ENCODE measurements at places on chromosomes 5 and 9.

DNA sequence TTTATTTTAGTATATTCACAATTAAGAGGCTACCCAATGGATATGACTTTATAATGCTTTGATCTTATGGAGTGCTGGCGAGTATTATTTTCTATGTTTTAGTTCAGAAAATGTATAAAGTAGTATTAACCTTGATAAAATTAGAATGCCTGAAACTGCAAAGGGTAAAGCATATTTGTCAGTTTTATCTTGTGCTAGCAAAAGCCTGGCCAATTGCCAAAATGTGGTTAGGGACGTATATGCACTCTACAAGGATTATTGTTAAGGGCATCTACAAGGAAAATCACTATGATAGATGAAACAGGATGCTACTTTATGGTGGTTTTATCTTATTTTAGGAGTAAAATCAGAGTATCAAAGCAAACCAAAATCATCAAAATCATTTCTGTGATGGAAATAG, 281.7 kb downstream of the CCDC171 start:
- no peak for DNase-seq

- DNase-seq = no peak
These were observed 18.5 kb downstream of the NEURL1B start for GRCh38 chr5:172659570-172659908.

DNA sequence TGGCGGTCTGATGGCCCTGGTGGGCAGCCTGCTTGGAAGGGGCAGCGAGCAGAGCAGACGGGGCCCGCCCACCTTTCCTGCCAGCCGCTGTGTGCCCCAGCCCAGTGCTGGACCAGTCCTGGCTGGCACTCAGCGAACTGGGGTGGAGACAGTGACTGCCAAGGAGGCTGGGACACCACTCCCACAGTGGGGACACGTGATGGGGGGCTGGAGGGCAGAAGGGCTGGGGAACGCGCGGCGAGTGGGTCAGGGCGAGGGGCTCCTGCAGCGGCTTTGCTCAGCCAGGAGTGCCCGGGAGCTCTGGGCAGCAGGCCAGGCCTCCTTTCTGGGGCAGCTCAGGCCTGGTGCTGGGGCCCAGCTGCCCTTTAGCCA, 19.5 kb downstream of the NCS1 start:
- no peak for DNase-seq

DNA sequence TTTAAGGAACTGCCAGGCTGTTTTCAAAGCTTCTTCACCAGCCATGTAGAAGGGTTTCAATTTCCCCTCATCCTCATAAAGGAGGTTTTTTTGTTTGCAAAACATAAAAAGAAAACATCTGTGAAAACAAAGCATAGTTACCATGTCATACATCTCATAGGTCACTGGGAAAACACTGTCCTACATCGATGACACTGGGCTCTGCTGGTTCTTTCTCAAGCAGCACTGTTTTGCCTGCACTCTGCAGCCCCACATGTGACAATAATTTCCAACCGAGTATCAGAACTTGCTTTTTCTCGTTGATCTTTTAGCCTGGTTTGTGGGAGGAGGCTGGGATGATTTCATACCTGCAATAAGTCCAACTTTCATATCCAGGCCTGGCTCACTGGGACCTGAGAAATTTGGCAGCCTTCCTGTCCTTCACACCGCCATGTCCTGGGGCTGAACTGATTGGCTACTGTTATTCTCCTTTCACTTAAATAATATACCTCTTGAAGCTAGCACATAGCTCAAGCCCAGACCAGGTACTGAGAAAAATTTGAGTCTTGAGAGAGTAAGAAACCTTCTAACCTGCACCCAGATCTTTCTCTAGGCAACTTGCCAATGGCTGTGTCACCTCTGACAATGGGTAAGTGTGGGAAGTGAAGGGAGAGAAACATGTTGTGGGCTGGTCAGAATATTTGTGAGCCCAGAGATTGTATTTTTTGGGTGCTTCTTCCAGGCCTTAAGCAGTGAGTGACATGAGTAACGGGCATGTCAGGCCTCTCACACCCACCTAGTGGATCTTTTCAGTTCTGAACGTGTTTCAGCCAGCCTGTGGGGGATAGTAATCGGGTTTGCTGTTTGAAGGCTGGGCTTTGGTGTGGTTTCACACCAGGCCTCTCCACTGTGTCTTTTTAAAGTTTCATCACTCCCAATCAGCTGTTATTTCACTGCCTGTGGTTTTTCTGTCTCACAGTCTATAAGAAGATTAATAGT, 502.8 kb downstream of the NTRK2 start:
- DNase-seq = no peak

DNA sequence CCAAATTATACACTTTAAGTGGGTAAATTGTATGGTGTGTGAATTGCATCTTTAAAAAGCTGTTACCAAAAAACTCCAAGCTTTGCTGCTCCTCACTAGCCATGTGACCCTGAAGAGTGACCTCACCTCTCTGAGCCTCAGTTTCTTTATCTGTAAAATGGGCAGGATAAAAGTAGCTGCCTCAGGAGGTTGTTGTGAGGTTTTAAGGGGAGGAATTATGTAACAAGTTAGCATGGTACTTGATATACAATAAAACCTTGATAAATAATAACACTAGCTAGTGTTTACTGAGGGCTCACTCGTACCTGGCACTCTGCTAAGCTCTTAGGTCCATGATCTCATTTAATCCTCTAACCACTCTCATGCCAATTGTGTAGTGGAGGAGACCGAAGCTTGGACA, 19.0 kb upstream of the PHF19 start:
- DNase-seq = no peak

- DNase-seq = no peak
These were observed 152.6 kb upstream of the MAST4 start for GRCh38 chr5:66443462-66444130.

GRCh38 chr5:41193456-41194205, 19.7 kb downstream of the C6 start:
- DNase-seq = no peak

DNA sequence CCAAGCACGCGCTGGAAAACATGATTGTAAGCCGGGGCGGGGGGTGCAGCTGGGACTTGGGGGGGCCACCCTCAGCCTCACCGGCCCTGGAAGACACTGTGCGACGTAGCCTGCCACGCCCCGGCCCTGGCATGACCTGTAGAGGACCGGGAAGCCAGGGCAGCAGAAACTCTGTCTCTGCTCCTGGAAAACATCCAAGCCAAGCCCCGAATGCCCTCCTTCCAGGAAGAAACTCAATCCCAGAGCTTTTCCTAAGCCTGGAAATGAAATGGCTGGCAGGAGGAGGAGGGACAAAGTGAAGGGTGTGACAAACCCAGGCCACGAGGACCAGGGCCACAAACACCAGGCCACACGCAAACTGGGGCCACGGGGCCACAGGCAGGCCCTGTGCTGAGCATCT, 55.4 kb downstream of the KCNT1 start:
- no peak for DNase-seq

DNA sequence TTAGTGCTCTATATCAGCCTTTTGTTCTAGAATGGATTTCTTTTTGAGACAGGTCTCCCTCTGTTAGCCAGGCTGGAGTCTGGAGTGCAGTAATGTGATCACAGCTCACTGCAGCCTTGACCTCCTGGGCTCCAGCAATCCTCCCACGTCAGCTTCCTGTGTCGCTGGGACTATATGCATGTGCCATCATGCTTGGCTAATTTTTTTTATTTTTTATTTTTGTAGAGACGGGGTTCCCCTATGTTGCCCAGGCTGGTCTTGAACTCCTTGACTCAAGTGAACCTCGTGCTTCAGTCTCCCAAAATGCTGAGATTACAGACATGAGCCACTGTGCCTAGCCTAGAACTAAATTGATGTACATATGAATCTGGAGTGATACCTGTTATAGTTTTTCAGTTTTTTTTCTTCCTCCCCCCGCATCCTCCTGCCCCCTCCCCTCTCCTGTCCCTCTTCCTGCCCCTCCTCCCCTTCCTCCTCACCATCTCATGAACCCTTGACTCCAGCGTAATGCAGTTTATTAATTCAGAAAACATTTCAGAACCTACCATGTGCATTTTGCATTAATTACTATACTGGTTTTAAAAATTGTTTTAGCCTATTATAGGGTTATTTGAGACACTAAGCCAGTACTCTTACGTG, 37.4 kb upstream of the TNFAIP8 start:
- no peak for DNase-seq

- no peak for DNase-seq
These were observed 1.7 kb downstream of the GRHPR start for GRCh38 chr9:37424204-37424685.

DNA sequence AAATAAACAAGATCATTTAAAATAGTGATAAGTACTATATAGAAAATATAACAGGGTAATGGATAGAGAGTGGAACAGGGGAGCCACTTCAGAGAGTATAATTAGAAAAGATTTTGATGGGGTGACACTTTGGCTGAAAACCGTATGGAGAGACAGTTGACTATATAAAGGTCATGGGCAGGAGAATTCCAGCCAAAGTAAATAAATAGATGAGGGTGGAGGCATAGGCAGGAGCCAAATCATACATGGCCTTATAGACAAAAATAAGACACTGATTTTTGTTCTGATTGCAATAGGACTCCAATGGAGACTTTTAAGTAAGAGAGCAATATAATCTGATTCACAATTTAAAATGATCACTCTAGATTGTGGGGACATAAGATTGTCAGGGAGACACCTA, 37.5 kb upstream of the NUDT12 start:
- DNase-seq = no peak

DNA sequence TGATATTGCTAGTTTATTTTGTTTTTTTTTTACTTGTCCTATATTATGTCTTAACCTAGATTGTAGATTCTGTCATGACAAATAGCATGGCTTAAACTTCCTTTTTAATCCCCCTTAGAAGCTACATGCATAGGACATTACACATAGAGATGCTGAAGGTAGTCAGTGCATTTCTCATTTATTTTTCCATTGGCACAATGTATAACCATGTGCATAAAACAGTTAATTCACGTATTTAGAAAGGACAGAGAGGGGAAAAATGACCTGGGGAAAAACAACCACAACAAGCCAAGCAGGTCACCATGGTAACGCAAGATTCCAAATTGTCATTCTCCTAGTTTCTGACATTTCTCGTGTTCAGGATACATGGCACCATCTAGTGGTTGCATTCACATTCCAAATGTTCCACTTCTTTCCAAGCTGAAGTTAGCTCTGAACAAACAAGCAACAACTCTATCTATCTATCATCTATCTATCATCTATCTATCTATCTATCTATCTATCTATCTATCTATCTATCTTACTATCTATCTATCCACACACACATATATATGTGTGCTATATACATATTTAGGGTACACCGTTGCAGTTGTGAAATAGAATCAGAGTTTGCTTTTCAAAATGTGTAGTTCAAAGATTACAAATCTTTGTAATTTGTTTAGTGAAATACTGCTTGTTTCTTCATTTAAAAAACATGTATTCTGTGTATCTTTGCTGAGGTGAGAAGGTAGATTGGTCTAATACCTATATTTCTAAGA, 487.2 kb upstream of the ST8SIA4 start:
- DNase-seq = no peak

DNA sequence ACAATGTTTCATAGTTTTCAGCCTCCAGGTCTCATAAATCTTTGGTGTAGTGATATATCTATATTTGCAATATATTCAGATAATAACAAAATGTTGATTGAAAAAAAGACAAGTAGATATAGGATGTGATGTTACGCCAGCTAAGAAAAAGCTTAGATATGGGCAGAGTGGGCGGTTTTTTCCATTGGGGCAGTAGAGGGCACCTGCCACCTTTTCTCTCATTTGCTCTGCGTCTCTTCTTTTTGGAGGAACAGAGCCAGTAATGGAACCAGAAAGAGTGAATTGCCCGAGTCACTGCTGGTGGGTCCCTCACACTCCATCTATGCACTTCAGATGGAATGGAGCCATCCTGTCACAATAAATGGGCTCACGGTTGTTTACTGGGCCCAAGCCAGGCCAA, 62.1 kb upstream of the FANCC start:
- DNase-seq = no peak

- DNase-seq = no peak
These were observed 762.8 kb downstream of the EFNA5 start for GRCh38 chr5:106907979-106908378.

DNA sequence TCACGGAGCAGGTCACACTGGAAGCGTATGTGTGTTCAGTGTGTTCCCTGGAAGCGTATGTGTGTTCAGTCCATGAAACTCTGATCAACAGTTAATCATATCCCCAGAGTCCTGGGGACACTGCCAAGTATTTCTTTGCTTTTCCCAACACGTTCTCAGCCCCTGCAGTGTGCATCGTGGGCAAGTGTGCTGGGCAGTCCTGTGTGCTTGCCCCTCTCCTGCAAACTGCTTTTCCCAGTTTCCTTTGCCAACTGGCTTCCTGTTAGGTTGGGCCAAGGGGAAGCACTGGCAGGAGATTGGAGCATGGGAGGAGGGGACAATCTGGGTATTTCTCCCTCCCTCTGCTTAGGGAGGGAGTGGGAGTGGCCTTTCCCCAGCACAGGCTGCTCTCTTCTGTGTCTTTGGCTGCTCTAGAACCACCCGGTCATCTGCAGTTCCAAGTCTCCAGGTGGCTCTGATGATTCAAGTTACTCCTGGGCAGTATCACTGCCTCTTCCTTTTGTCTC, 36.8 kb upstream of the NEK6 start:
- DNase-seq = no peak

- no peak for DNase-seq
These were observed 17.3 kb downstream of the TCF7 start for GRCh38 chr5:134131578-134132350.

- DNase-seq = no peak
These were observed 5.9 kb downstream of the PNPLA7 start for GRCh38 chr9:137544176-137544760.

DNA sequence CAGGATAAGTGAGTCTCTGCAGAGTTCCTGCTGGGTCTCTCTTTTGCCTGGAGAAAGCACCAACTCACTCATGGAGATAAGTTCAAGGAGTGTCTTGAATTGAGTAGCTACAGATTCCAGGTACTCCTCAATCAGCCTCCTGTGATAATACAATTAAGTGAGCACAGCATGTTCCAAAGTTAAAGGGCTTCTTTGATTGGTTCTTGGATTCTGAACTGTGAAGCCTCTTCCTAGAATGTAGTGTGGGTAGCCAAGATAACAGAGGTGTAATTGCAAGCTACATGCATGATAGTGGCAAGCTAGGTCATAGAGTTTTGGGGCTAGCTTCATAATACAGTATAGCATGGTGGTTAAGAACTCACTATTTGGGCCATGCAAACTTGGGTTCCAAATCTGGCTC, 23.2 kb upstream of the CARNMT1 start:
- DNase-seq = no peak

- DNase-seq = no peak
These were observed 35.8 kb downstream of the WNK2 start for GRCh38 chr9:93219692-93220091.

DNA sequence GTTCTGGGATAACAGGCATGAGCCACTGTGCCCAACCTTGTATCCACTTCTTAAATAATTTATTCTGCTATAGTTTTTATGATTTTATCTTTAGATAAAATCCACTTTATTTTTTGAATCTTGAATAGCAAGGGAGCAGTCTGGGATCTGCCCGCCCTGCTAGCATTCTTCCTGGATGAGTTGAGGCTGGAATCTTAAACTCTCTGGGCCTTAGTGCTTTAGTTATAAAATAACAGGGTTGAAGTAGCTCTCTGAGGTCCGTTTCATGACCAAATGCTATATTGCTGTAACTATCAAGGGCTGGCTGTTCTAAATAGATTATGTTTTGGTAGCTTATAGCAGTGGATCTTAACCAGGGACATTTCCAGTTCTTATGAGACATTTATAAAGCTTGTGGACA, 20.8 kb downstream of the ACER2 start:
- DNase-seq = no peak

GRCh38 chr9:86405926-86406325, 51.7 kb upstream of the TUT7 start:
- DNase-seq = peak; percentile 5

- no peak for DNase-seq
These were observed 9.3 kb upstream of the ACSL6 start for GRCh38 chr5:132020568-132021339.

All from activated naive CD4-positive, alpha-beta T cell treated with Interleukin-2 at 50 U/mL for 16 hours (primary cell).